Left colon (tissue), 2 donors: ENCODE measurements at places on chromosomes 1 and 21. TPM values are rescaled to one million over a fixed set of nuclear protein-coding genes. Genes with fewer than 3 reads are reported as not detected.

DNA sequence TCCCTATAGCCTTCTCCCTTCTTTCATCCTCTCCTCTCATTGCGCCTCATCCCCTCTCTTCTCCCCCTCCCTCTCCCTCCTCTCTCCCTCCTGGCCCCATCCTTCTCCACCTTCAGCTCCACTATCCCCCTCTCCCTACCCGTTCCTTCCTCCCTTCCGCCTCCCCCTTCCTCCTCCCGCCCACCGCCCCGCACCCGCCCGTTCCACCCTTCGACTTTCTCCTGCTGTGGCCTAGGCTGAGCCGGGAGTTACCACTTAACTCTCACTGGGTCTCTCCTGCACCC, 1.6 kb downstream of the NPR1 start:
- DNase-seq, result no peak

GRCh38 chr21:32909393-32909792, 116.3 kb upstream of the OLIG2 start:
- DNase-seq, result no peak

GRCh38 chr1:212777151-212777550, 14.4 kb downstream of the NSL1 start:
- DNase-seq, result no peak

DNA sequence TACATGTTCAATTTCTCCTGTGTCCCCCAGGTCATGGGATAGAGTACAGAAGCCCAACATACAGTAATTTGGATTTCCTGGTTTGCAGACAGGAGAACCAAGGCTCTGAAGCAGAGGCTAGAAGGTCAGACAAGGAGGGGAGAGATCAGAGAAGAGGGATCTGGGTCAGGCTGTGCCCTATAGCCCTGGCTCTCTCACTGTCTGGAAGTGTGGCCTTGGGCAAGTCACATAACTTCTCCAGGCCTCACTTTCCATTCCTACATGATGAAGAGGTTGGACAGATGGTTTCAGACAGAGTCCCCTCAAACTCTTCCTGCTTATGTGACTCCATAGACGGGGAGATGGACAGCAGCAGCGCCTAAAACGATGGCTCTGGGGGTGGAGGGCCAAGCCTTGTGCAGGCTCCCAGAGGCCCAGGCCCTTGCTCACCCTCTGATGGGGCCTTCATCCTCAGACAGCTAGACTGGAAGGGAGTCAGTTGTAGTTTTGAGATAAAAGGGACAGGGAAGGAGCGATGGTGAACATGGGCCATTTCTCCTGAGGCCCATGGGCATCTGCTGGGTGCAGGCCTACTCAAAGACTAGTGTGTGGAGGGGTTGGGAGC, 2.9 kb downstream of the TRIM62 start:
- DNase-seq, result no peak

DNA sequence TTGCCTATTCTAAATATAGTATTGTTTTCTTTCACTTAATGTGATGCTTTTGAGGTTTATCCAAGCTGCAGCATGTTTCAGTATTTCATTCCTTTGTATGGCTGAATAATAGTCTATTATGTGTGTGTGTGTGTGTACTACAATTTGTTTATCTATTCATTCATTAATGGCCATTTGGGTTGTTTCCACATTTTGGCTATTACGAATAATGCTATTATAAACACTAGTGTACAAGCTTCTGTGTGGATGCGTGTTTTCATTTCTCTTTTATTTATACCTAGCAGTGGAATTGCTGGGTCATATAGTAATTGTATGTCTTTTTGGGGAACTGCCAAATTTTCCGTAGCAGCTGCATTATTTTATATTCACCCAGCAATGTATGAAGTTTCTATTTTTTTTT, 15.0 kb upstream of the THEM5 start:
- DNase-seq, result no peak

GRCh38 chr1:219664310-219665029, 51.6 kb upstream of the ZC3H11B start:
- no peak for DNase-seq

Gene EMC1
- total RNA-seq, result 41.1 TPM

DNA sequence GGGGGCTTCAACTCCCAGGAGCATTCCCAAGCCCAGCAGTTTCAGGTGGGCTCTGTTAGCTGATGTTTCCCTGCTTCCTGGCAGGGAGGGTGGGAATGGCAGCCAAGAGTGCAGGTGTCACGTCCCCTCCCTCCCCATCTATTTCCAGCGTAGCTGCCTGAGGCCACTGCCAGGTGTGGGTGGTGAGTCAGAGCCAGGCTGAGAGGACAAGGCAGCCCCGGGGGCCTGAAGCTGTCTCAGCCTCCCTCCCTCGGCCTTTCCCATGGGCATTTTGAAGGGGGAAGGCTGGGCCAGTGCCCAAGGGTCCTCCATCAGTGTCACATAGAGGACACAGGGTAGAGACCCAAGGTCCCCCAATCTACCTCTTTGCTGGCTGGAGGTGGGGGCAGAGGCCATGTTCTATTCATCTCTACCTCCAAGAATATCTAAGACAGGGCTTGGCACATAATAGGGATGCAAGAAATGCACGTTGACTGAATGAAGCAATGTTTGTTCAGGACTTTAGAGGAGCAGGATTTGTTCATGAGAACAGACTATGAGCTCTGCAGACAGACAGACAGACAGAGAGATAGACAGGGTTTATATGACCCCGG, 34.4 kb upstream of the ID3 start:
- DNase-seq, result no peak

Gene KRTAP21-3
- not detected for total RNA-seq

Gene LRRC3
- 2.5 TPM for total RNA-seq

DNA sequence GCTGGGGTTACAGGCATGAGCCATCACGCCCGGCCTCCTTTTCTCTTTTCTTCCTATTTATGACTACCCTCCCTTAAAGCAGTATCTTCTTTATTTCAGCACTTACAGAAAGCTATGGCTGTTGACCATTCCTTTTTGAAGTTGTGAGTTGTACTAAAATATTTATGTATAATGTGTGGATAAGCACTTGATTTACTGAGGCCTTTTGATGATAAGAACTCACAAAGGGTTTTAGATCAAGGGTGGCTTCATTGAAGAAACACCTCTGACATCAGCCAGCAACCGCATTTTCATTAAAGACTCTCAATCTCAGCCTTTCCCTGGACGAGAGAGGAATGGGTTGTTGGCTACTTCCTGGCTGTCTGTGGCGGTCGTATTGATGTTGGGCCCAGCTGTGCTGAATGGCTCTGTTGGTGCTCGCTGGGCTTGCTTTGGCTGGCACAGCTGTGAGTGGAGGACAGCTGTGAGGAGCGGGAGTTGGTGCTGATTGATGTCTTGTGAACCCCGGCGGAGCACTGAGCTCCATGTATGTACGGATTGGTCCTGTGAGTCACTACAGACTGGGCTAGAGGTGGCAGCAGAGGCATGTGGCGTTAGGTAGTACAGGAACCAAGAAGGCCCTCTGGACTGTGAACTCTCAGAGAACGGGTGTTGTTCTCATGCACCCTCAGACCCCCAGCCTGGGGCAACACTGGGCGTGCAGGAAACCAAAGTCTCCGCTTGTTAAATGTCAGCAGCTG, 208.8 kb downstream of the KIF26B start:
- DNase-seq, result no peak

Gene AK5
- 0.36 TPM for total RNA-seq

Gene CTSE
- 20.7 TPM for total RNA-seq

- DNase-seq, result no peak
Observed at GRCh38 chr1:50348449-50349241, 74.6 kb downstream of the DMRTA2 start.

DNA sequence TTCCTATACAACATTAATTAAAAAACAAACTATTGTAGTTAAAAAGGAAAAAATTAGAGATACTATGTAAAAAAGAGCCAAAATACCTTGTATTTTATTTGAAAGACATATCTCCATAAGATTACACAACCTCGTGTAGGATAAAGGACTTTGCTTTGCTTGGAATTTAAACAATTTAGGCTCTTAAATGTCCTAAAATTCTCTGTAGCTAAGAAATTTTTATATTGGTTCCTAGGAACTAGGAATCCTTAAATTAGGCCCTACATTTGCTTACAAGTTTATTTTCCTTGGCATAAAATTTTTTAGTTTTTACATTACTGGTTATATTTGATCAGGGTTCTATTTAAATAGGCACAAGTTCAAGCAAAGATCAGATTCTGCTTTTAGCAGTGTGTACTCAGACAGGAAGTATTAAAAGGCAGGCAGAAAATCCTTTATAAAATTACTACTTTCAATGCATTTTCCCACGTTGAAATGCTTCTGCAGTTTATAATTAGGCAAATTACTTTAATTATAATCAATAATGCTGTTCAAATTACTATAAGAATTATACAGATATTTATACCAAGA, 3.4 kb upstream of the ANGPTL3 start:
- no peak for DNase-seq

GRCh38 chr1:153968408-153968807, 706 bp downstream of the CREB3L4 start:
- DNase-seq, result peak; percentile 42

DNA sequence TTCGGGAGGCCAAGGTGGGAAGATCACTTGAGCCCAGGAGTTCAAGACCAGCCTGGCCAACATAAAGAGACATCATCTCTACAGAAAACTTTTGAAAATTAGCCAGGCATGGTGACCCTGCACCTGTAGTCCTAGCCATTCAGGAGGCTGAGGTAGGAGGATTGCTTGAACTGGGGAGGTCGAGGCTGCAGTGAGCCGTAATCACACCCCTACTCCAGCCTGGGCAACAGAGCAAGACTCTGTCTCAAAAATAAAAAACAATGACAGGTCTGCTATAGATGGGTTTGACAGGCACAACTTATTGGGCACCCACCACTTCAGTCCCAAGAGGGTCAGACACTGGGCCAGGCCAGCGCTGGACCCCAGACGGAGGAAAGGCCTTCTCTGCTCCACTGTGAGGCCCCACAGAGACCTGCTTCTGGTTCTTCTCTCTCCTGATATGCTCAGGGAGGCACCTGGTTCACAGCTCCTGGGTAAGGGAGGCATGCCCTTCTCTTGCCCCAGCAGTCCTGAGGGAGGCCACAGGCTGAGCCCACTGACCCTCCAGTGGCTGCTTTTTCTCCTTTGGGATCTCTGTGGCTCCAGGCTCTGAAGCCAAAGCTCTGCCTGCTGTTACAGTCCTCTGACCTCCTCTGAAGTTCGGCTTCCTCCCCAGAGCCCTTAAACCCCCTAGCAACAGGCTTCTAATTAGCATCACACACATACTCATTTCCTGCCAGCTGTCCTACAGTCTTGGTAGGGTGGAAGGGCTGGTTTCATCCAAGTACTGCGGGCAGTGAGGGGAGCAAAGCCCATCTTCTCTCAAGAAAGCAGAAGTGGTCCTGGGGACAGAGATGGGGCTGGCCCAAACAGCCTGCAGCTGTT, 14.4 kb downstream of the S100A16 start:
- DNase-seq, result no peak

Gene CD1E
- 0.28 TPM for total RNA-seq

Gene MEX3A
- 1.1 TPM for total RNA-seq

Gene TYW3
- total RNA-seq, result 8.2 TPM

- DNase-seq, result no peak
Observed at GRCh38 chr1:179750630-179751029, 7.5 kb downstream of the FAM163A start.

DNA sequence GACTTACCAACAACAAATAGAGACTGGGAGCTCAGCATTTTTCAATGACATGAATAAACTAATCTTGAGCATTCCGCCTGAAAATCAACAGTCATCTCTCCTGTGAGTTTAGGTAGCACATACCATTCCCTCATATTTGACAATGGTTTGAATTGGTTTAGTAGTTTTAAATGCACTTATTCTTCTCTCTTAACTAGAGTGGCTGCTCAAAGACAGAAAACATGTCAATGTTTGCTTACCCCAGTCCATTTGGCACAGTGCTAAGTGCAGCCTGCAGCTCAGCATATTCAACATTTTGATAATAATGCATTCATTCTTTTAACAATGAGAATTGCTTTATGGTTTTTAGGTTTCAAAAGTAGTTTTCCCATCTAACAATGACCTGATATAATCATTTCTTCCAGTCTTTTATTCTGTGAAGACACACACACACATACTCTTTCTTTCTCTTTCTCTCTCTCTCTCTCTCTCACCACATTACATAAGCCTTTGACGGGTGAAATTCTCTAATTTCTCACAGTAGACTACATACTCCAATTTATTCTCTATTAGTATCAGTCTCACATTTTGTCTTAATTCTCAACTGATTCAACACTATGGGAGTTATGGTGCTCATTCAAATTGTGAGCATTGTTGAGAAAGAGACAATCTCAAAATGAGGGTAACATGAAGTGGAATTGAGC, 432.3 kb downstream of the LRRIQ3 start:
- DNase-seq, result no peak

Gene C2CD2
- total RNA-seq, result 17.7 TPM

GRCh38 chr1:234963180-234963903, 165.3 kb downstream of the TOMM20 start:
- peak; percentile 88 for DNase-seq

DNA sequence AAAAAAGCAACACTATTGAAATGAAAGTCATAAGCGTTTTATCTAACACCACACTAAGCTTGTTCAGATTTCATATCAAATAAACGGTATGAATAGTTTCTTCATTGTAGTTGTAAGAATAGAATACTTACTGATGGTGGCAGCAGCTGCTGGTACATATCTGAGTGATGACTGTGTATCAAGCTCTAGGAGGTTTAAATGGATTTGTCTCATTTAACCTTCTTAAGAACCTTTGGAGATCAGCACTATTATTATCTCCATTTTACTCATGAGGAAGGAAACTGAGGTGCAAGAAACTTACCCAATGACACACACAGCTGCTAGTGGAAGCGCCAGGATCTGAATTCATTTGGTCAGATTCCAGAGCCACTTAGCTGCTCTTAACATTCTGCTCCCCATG, 104.0 kb downstream of the EIF4G3 start:
- DNase-seq, result no peak

Gene IVL
- not detected for total RNA-seq

GRCh38 chr1:982765-983436, 1.0 kb upstream of the PERM1 start:
- DNase-seq, result no peak

Gene GNAT2
- total RNA-seq, result not detected

Gene HMGCS2
- 583 TPM for total RNA-seq

- DNase-seq, result no peak
Observed at GRCh38 chr1:5298376-5298775, 644.0 kb downstream of the AJAP1 start.

- DNase-seq, result no peak
Observed at GRCh38 chr1:215241451-215241850, 158.9 kb downstream of the KCNK2 start.

Gene CFAP74
- total RNA-seq, result not detected

- no peak for DNase-seq
Observed at GRCh38 chr1:202915146-202915545, 11.9 kb downstream of the KLHL12 start.
